8988T (cell line): ENCODE measurements at places on chromosomes 2 and 18.

- no peak for DNase-seq
Measured at GRCh38 chr2:18516112-18516511, 44.3 kb downstream of the RDH14 start.

DNA sequence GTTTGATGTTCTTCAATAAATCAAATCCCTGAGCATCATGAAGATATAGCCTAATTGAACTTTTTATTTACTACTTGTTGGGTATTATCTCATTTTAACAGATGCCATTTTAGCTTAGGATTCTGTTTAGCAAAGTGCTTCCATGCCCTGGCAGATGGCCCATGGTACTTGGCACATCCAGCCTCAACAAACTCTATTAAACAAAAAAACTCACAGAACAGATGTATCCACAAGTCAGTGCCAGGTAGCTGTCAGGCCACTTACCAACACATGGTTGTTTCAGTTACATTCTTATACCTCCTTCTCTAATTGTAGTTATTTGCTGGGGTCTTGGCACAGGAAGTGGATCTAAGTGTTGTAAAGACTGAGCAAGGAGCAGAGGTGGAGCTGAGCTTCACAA lies 29.6 kb downstream of the GAD1 start:
- no peak for DNase-seq

DNA sequence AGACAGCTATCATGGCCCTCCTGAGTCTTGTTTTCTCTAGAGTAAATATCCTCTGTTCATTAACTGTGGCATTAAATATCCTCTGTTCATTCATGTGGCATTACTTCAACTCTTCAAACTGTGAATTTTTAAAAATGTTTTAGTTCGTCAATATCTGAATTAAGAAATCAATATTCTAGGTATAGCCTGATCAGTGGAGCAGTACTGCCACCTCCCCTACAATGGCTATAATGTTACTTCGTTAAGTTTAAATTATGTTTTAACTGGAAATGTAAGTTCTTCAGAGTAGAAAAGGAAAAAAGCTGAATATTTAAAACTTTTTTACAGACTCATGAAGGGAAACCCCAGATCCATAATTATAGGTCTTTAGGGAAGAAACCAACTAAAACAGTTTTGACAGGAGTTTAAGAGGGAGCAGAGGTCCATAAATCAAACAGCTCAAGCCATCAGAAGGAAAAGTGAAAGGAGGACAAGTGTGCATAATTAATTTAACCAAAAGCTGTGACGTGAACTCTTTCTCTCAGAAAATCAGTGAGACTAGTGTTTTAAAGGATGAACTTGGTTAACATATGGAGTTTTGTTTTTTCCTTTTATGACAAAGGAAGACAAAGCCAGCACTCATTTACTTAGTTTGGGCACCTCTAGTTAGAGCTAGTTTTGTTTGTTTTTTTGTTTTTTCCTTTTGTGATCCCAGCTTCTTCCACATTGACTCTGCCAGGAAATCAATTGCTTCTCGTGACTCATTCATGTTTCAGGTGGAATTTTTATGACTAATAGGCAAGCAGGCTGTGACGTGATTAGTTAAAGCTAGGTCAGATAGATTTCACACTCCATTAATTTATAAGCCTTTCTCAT lies 44.9 kb downstream of the RBBP8 start:
- DNase-seq, result peak; percentile 80

DNA sequence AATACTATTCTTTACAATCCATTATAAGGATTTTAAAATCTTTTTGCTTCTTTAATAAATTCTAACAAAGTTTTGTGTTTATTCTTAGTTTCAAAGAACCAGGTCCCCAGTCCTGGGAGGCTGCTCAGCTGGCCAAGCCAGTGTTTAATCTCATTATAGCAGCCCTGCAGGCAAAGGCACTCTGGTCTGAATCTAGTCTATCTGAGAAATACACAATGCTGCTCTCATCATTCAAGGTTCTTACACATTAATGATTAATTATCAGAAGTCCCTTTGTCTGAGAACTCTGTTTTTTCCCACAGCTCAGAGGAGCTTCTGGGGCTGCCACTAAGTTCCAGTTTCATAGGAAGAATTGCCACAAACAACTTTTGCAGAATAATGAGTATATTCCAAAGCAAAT lies 27.7 kb downstream of the KCTD18 start:
- no peak for DNase-seq

DNA sequence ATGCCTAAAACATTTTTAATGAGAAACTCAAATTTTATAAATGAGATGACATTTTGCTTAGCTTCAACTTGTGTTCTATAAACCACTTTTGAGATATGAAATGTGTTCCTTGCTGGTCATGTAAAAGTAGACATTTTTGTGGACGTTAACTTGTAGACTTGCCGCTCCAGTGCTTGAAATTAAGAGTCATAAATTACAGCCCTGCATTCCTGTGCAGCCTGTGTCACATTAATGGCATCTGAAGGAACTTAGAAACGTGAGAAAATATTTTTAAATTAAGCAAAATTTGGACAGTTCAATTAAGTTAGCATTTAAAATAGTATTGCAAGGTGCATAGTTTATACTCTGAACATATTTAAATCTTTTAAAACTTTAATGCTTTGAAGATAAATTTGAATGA lies 98.3 kb upstream of the LDLRAD4 start:
- DNase-seq, result no peak

DNA sequence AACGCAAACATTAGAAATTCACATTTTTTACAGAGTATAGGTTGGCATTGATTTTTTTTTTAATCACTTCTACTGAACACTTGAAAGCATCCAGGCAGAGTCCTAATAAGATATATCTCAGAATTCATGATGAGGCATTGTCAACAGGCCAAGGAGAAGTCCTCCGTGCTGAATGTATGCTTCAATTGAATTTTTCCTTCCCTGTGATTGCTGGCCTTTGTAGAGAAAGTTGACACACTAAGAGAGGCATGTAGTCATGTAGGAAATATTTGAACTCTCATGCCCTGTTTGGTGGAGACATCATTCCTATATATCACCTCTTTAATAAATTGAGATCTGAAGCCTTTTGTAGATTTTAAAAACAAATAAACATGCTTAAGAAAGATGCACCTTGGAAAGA lies 844.9 kb downstream of the CPS1 start:
- DNase-seq, result no peak

DNA sequence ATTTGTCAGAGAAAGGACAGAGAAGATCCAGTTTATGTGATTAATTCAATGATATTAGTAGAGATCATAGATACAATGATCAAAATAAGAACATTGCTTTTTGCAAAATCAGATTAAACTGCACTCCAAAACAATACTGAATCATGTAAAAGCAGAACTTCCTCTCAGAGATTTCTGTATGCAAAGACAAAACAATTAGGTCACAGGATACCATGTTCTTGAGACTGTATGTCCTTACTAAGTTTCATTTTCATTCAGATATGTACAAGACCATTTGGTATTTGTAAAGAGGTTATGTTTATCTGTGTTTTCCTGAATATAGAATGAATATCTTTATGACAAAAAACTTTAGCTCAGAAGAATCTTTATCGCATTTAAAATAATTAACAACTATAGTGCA lies 161.8 kb downstream of the DLGAP1 start:
- DNase-seq, result no peak

DNA sequence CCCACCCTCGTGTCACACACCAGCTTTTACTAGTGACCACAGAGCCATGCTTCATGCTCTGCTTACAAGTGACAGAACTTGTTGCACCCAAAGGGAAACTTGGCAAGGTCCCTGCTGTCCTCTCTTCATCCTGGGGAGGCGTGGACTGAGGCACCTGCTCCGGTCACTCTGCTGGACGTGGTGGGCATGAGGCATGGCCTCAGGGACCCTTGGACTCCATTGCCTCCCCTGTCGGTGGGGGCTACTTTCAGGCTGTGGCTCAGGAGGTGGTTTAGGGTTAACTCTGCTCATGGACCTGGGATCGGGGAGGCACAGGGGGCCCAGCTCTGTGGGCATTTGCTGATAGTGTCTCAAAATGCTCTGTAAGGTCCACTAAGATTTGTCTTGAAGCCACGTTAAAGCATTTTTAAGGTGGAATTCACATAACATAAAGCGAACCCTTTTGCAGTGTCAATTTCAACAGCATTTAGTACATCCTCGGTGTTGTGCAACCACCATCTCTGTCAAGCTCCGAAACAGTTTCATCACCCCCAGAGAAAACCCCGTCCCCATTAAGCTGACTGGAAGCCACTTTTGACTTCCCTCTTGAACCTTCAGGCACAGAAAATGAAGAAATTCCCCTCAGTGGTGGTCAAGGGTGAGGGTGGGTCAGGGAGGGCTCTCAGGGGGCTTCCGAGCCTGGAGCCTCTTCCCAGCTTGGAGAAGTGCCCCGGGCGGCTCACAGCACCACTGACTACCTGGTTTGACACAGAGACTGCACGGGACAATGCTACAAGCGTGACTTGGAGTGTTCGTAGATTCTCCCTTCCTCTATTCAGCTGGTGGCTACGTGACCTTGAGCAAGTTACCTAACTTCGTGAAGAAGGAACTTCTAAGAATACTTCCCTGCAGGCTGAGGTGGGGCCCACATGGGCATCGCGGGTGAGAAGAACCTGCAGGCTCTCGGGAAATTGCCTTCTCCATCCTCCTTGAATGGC lies 100.0 kb upstream of the HDAC4 start:
- DNase-seq, result no peak

GRCh38 chr2:166700079-166700478 lies 188.2 kb upstream of the XIRP2 start:
- no peak for DNase-seq

GRCh38 chr18:11951390-11951851 lies 29.9 kb upstream of the IMPA2 start:
- DNase-seq, result no peak

DNA sequence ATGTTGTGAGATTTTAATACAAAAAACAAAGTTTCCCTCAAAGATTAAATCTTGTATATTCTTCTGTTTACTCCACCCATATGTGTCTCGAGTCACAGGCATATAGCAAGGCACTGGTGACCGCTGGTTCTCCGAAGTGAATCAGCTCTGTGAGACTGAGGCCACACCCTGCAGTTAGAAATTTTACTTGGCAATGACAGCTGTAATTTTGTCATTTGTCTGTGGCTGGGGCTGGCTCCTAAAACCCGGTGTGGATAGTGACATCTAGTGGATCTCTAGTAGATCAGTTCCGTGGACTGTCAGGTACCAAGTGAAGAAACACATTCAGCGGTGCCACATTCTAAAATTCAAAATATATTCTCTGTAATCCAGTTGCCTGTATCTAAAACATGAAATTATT lies 278.0 kb downstream of the NEDD4L start:
- DNase-seq, result no peak

- no peak for DNase-seq
Measured at GRCh38 chr2:72871880-72872279, 15.3 kb upstream of the SPR start.
